ENCODE measurements at places on chromosomes 3 and 15.

GRCh38 chr15:90063770-90064247 is 38.5 kb downstream of the IDH2 start:
- no peak for DNase-seq

DNA sequence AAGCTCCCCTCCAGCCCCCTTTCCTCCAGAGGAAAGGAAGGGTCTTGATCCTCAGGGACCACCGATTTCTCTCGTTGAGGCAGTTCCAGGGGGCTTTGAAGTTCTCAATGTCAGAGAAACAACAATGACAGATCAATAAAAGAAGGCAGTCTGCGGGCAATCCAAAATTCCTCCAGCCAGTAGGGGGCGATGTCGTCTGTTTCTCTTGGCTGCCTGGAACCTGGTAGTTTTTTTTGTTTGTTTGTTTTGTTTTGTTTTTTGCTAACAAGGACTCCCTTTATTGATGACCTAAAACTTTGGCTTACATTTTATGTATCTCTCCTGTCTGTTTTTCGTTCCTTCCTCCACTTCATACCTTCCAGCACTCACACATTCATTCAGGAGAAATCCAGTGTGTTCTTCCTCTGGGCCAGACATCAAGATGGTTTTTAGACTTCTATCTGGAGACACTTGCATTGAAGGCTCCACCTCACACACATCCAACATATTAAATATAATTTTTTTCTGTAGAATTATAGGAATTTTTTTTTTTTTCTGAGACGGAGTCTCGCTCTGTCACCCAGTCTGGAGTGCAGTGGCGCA is 276.6 kb downstream of the RPLP1 start:
- no peak for DNase-seq

GRCh38 chr15:38217788-38218609 is 34.6 kb upstream of the SPRED1 start:
- DNase-seq: no peak

DNA sequence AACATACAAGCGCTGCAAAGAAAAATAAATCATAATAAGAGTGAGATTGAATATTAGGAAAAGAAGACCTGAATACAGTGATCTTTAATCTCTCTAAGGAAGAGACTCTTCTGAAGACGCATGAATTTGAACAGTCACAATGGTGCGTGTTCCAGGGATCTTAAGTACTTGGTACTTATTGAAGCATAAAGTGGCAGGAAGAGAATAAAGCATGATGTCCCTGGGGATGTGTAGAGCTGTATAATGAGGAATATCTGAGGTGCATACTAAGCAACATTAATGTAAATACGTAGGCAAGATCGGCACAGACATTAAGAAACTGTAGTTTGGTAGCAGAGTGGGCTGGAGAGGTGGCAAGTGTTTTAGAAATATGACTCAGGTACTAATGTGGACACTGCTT is 246.2 kb upstream of the MCTP2 start:
- no peak for DNase-seq
